ENCODE measurements at places on chromosomes 1 and 21.
A peak's percentile ranks its signal among the peaks of the same experiment; 100 is the strongest.

GRCh38 chr1:16491056-16491675 lies 22.9 kb downstream of the RNU1-1 start:
- no peak for DNase-seq

DNA sequence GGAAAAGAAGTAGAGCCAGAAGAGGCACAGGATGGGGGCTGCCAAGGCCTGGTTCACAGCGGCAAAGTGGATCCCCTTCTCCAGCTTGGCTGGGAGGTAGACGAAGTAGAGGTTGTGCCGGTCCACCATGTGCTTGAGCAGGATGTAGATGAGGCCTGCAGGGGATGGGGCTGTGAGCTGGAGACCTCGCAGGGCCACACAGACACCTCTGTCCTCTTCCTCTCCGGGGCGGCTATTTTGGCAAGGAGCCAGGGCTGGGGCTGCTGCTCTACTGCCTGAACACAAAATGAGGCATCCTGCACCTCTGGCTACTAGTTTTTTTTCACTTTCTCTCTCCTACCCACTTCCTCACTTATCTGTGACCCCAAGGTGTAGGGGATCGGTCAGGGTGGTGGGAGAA lies 32.3 kb downstream of the TMEM63A start:
- DNase-seq: no peak

- no peak for DNase-seq
These were observed 15.6 kb downstream of the ZNF362 start for GRCh38 chr1:33271666-33272505.

DNA sequence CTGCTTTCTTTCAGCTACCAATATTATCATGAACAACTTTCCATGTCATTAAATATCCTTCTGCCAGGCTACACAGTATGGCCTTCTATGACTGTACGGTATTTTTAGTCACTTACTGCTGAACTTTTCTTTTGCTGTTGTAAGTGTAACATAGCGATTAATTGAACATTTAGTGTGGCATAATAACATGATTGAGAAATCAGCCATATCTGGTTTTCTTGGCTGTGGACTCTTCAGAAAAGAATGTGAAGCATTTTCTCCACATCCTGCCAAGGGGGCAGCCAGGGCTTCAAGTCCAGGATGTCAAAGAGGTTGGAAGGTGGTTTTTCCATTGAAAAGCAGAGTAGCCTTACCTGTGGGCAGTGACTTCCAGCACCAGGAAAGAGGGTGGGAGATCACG lies 8.8 kb upstream of the AHCYL1 start:
- DNase-seq: no peak

DNA sequence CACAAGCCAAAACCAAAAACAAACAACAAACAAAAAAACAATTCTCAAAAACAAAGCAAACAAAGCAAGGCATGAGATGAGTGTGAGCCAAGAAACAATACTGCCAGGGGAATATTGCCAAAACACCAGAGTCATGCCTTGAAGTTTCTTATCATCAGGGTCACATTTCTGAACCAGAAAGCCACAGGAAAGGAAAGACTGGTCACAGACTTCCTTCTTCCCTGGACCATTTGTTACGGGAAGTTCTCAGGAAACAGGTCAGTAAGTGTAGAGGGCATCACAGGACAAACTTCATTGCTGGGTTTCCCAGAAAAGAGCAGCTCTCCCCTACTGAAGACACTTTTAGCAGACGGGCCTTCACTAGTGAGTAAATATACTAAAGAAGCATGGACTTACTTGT lies 191.2 kb downstream of the GABPA start:
- DNase-seq: no peak

GRCh38 chr1:48215889-48216288 lies 6.6 kb upstream of the SLC5A9 start:
- no peak for DNase-seq

- DNase-seq: peak; percentile 68
These were observed 6.7 kb upstream of the VSIG8 start for GRCh38 chr1:159869173-159869572.

DNA sequence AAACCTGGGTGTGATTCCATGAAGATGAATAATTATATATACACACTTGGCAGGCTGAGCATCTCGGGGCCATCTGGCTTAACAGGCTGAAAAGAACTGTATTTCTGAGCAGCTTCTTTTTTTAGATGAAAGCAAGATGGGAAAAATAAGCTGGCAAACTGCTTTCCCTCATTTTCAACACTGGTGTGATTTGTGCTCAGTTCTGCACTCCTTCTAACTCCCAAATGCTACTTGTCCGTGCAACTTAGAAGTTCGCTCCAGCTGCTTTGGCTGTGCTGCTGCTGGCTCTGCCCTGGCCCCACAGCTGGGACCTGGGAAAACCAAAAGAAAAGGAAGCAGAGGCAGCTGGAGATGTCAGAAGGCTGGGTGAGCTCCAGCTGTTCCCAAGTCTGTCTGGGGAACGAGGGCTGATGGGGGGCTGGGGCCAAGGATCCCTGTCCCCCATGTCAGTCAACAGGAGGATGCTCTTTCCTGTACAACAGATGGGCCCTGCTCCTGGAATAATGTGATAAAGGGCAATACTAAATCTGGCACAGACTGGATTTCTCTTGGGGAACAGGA lies 44.9 kb downstream of the PAFAH2 start:
- DNase-seq: no peak

DNA sequence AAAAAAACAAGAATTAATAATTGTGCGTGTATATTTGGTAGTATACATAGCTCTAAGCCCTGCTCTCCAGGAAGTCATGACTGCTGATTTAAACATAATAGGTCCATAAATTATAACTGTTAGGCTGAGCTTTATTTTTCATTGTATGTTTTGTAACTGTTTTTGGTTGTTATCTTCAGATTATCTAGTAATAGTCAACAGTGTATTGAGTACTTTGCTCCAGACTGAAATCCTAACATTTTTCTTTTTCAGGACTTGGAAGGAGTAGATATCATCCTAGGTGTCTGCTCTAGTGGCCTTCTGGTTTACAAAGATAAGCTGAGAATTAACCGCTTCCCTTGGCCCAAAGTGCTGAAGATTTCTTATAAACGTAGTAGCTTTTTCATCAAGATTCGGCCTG lies 90.9 kb downstream of the TMEM200B start:
- no peak for DNase-seq

GRCh38 chr1:154324669-154325582 lies at the start of gene ATP8B2:
Gene ATP8B2 (plus strand): TSS chr1:154325525. CDS start chr1:154328142, 2,617 bp downstream.
- peak; percentile 59 for DNase-seq

DNA sequence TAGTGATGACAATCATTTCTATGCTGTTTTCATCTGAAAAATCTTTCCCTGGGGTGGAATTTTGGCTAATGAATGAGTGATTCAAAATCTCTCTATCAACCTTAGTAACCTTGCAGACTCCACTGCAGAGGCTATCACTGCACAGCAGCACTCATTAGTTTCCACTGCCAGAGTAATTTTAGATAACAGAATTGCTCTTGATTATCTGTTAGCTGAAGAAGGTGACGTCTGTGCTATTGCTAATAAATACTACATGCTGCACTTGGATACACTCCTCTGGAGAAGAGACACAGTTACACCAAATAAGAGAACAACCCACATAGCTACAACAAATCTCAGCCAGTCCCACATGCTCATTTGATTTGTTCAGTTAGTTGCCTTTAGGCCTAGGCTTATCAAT lies 1348.4 kb downstream of the NCAM2 start:
- DNase-seq: no peak

DNA sequence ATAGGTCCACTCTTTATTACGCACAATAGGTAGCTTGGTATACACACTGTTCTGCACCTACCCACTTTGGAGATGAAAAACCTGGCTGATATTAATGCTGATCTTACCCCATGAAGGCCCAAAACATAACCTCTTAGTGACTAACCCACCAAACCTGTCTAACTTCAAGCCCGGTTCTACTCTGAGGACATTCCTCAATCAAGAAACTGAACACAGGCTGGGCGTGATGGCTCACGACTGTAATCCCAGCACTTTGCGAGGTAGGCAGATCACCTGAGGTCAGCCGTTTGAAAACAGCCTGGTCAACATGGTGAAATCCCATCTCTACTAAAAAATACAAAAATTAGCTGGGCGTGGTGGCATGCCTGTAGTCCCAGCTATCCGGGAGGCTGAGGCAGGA lies 50.5 kb downstream of the EYA3 start:
- no peak for DNase-seq

DNA sequence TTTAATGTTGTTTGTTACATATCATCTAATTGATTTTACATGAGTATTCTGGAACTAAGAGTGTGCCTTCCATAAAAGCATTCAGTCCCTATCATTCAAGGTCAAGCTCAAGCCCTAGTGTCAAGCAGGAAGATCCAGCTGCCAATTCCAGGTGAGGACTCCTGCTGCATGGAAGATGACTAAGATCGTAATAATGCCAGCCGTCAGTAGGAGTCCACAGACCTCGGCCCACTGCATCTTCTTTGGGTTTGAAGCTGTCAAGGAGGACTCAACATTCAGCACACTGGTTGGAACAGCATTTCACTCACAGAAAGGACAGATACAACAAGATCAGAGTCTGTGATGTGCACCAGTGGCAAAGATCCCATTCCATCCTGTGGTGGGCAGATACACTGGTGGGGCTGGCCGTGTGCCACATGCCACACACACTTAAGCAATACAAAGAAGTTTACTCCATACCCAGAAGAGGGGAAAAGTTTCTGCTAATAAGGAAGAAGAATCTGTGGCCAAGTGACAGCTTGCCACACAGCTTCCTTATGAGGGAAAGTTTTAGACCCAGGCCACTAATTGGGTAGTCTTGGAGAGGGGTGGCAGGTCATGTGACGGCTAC lies 160.4 kb downstream of the PIK3R3 start:
- DNase-seq: no peak

- no peak for DNase-seq
These were observed 14.2 kb upstream of the GNG12 start for GRCh38 chr1:67847466-67847865.

- no peak for DNase-seq
These were observed 45.2 kb upstream of the CNTN2 start for GRCh38 chr1:204997591-204998355.

DNA sequence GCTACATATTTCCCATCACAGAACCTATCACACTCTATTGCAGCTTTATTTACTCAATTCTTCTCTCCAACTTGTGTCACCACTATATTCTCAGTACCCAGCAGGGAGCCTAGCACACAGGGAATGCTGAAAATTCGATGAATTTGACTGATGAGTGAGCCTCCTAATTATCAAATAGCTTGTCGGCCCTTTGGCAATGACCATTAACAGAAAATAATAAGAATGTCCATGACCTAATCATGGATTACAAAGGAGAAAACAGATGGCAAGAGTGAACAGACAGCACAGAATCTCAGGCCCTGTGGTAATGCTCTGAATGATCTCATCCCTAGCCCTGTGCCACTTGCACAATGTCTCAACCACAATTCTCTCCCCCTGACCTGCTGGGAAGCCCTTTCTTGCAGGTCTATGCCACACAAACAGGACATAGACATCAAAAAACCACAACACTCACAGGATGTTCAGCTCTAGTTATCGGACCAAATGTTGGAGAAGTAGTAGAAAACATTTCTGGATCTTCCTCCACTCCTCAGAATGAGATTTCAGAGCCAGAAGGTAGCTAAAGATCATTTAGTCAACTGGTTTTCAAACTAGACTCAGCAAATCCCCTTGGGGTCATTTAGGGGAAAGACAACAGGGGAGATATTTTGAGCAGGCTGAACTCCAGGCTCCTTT lies 68.4 kb downstream of the LUZP1 start:
- no peak for DNase-seq

DNA sequence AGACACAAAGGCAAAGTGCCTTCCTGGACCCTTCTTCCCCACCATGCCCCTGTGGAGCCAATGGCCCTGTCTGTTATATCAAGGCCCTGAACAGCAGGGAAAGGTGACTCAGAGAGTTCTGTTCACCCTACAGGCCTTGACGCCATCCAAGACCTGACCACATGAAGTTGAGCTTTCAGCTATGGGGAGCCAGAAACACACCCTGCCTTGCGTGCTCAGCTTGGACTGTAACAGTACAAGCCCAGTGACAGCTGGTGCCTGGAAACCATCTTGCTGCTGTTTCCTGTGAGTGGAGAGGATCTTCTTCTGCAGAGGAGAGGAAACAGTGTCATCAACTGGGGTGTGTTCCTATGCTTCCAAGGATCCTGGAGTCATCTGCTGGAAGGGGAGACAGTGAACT lies 165.0 kb upstream of the IRF2BP2 start:
- no peak for DNase-seq

DNA sequence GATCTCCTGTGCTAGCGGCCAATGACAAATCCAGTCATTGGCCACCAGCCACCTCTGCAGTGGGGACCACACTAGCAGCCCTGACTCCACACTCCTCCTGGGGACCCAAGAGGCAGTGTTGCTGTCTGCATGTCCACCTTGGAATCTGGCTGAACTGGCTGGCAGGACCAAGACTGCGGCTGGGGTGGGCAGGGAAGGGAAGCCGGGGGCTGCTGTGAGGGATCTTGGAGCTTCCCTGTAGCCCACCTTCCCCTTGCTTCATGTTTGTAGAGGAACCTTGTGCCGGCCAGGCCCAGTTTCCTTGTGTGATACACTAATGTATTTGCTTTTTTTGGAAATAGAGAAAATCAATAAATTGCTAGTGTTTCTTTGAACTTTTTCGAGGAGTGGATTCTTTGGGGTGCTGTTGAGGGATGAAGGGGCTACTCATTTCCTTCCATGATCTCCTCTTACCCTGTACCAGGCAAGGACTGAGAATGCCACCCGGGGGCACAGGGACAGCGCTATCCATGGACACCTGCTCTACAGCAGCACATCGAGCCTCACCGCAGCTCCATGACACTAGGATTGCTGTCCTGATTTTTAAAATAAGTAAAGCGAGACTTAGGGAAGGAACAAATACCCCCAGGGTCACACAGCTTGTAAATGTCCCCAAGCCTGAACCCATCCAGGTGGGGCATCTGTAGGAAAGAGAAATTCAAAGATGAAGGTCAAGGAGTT lies 44.7 kb downstream of the TNNT2 start:
- no peak for DNase-seq

DNA sequence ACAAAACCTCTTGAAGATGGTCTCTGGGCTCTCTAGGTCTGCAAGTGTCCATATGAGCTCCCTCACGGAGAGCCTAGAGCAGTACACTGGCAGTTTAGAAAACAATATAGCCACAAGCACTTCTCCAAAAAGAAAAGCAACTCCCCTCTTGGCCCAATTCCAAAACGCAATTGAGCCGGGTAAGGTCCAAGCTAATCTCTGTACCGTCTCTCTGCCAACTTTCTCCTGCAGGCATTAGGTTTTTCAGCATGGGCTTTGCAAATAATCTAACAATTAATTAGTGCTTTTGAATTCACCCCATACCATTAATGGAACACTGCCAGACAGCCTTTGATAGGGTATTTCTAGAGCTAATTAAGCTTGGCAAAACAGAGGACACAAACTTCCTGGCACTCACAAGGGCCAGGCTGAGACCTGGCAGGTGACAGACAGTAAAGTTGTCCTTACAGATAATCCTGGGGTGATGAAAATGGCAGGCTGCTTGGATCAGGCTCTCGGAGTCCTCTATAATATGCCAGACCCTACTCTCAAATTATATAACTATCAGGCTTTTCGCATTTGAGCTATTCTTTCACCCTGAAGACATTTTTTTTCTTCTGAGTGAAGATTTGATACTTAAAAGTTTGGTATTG lies 39.8 kb downstream of the TGFBR3 start:
- no peak for DNase-seq

GRCh38 chr1:172638885-172639831 lies 19.7 kb upstream of the FASLG start:
- peak; percentile 59 for DNase-seq

All from HCT116 (cell line).